ENCODE measurements at places on chromosomes 1 and 21. TPM values are rescaled to one million over a fixed set of nuclear protein-coding genes. Genes with fewer than 3 reads are reported as not detected.

CD244 gene
- 0.58 TPM for total RNA-seq

B3GALNT2 gene
- total RNA-seq: 24.9 TPM

DNA sequence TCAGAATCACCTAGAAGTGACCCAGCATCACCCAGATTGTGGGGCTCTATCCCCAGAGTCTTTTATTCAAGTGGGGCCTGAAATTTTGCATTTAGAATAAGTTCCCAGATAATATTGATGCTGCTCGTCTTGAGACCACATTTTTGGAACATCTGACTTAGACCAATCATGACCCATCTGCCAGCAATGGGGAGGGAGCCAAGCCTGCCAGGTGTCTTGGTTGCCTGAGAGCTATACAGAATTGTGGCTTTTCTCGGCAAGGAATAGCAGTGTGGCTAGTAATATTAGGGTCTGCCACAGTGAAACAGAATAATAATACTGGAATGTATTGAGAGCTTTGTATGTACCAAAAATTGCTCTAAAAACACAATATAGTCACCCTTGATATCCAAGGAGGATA is 31.1 kb upstream of the RGS8 start:
- DNase-seq: no peak
- no peaks in the 10 kb centered on the region for H3K27me3 ChIP-seq
- no peak overlapping the region for H3K27ac ChIP-seq
- H3K4me1 ChIP-seq: no peaks in the 10 kb centered on the region

GRCh38 chr1:153612111-153612754 is 704 bp downstream of the S100A16 start:
- no peaks in the 10 kb centered on the region for H3K27me3 ChIP-seq
- H3K4me3 ChIP-seq: peak overlapping the region; percentile 63
- H3K27ac ChIP-seq: peak overlapping the region; percentile 94

DNA sequence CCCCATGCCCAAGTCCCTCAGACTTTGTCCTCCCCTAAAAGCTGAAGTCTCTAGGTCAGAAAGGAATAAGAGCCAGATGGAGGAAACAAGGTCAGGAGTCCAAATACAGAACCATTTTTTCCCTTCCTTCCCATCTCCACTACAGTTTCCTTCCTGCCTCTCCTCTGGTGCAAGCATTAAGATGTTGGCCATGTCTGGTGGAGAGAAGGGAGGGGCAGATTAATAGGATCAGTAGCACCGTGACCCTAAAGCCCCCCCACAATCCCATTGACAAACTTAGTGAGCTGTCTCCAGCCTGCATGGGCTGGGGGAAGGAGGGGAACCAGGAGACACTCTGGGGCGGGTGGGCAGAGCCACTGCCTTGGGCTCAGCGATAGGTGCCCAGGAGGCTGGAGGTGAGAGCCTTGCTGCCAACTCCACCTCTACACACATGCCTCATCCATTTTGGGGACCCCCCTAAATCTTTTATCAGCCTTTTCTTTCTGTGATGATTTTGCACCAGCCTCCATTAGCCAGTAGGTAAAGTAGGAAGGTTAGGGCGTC is 59.8 kb downstream of the RHBG start:
- no peak overlapping the region for H3K27ac ChIP-seq
- H3K27me3 ChIP-seq: peaks cover 55% of the 10 kb centered on the region
- no peak overlapping the region for H3K4me3 ChIP-seq
- no peaks in the 10 kb centered on the region for H3K36me3 ChIP-seq
- H3K4me1 ChIP-seq: no peaks in the 10 kb centered on the region

DNA sequence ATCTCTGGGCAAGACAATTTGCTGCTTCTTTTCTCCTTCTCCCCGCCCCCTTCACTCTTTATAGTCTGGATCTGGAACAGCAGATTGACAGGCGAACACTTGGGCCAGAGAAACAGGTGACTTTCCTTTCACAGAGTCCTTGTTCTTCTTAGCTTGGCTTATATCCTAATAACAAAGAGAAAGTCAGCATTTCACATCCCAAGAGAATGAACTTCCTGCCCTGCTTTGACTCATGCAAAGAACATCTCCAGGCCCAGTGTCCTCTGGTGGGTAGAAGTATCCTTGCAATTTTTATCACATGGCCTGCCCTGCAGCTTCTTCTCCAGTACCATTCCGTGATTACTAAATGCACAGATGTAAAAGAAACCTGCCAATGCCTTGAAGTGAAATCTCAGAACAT is 764.4 kb downstream of the ADGRL2 start:
- DNase-seq: no peak
- H3K36me3 ChIP-seq: no peaks in the 10 kb centered on the region
- no peak overlapping the region for H3K4me3 ChIP-seq
- H3K27me3 ChIP-seq: no peaks in the 10 kb centered on the region
- no peak overlapping the region for H3K27ac ChIP-seq

ASCL5 gene
- total RNA-seq: not detected

- no peaks in the 10 kb centered on the region for H3K36me3 ChIP-seq
- peaks cover 5% of the 10 kb centered on the region for H3K27me3 ChIP-seq
- no peak overlapping the region for H3K4me3 ChIP-seq
- DNase-seq: no peak
Measured at GRCh38 chr1:157107702-157108101, 8.1 kb upstream of the ETV3L start.

DNA sequence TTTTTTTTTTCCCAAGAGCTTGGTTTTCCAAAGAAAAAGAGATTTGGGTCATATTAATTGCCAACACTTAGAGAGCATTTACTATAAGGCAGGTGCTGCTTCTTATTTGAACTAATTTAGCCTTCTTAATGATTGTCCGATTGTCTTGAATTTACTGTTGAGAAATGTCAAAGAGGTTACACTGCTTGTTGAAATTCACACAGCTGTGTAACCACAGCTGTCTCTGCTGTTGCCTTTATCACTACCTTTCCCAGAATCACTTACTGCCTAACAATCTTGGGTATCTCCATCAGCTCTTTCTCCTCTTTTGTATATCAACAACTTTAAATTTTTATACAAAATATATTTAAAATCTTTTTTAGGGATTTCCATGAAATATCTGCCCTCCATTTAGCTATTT is 115.6 kb downstream of the UCHL5 start:
- no peak overlapping the region for H3K27ac ChIP-seq
- H3K27me3 ChIP-seq: no peaks in the 10 kb centered on the region
- no peaks in the 10 kb centered on the region for H3K4me1 ChIP-seq
- no peaks in the 10 kb centered on the region for H3K36me3 ChIP-seq
- H3K4me3 ChIP-seq: no peak overlapping the region

PLEKHA6 gene
- 165 TPM for total RNA-seq

Data from colonic mucosa (tissue), 4 donors.